MG63 (cell line): ENCODE measurements at places on chromosomes 3 and 15. TPM values are rescaled to one million over a fixed set of nuclear protein-coding genes. Genes with fewer than 3 reads are reported as not detected.

The SEMA3G gene
- not detected in 2 replicates for total RNA-seq

The MYZAP gene
- total RNA-seq, result 0.69 TPM in 1 of 2 replicates, not detected in the other

The HDGFL3 gene
- 24.9 and 42.7 TPM in 2 replicates for total RNA-seq

The KY gene
- 1.1 TPM in 1 of 2 replicates, not detected in the other for total RNA-seq

The RLBP1 gene
- total RNA-seq, result not detected in 2 replicates

The DMXL2 gene
- total RNA-seq, result 6.6 and 16.2 TPM in 2 replicates

The LRRC31 gene
- not detected in 2 replicates for total RNA-seq

The GPR176 gene
- total RNA-seq, result 58.3 and 59.6 TPM in 2 replicates

The PRICKLE2 gene
- total RNA-seq, result 0.40 TPM in 1 of 2 replicates, not detected in the other

The MORC1 gene
- not detected in 2 replicates for total RNA-seq

The ACKR2 gene
- not detected in 2 replicates for total RNA-seq

The SPTSSB gene
- not detected in 2 replicates for total RNA-seq

The DUOXA1 gene
- total RNA-seq, result not detected in 2 replicates

The ADAMTS7 gene
- total RNA-seq, result 3.3 and 10.7 TPM in 2 replicates

The SLC33A1 gene
- total RNA-seq, result 30.2 and 50.1 TPM in 2 replicates

The ONECUT1 gene
- total RNA-seq, result not detected in 2 replicates

The GRAMD1C gene
- total RNA-seq, result 1.8 and 2.5 TPM in 2 replicates

The FOXB1 gene
- not detected in 2 replicates for total RNA-seq

The KNL1 gene
- total RNA-seq, result 16.1 and 1,870 TPM in 2 replicates

The ZNF80 gene
- total RNA-seq, result not detected in 2 replicates

The FSD2 gene
- total RNA-seq, result not detected in 2 replicates

The PRTG gene
- 0.42 and 2.9 TPM in 2 replicates for total RNA-seq

The CCDC54 gene
- total RNA-seq, result not detected in 2 replicates

The C2CD4B gene
- not detected in 2 replicates for total RNA-seq

The CMTM8 gene
- total RNA-seq, result not detected in 2 replicates

The C15orf62 gene
- total RNA-seq, result not detected in 2 replicates

The NANOGP8 gene
- not detected in 2 replicates for total RNA-seq

The NPAP1 gene
- not detected in 2 replicates for total RNA-seq

The MINAR1 gene
- total RNA-seq, result 0.52 and 0.79 TPM in 2 replicates

The SMAD3 gene
- 32.9 and 38.2 TPM in 2 replicates for total RNA-seq

The PHC3 gene
- total RNA-seq, result 9.5 and 11.1 TPM in 2 replicates

The ATP13A4 gene
- total RNA-seq, result not detected in 2 replicates

The SCAANT1 gene
- total RNA-seq, result not detected in 2 replicates

The FGF7 gene
- total RNA-seq, result 7.1 and 9.2 TPM in 2 replicates

The LINGO1 gene
- total RNA-seq, result 0.44 TPM in 1 of 2 replicates, not detected in the other

The TRH gene
- not detected in 2 replicates for total RNA-seq

The ZNF502 gene
- 0.89 and 2.9 TPM in 2 replicates for total RNA-seq

The HIGD2B gene
- total RNA-seq, result not detected in 2 replicates

The CHRNA7 gene
- total RNA-seq, result 0.20 TPM in 1 of 2 replicates, not detected in the other

The DHFR2 gene
- total RNA-seq, result 2.5 and 3.8 TPM in 2 replicates

The CCR1 gene
- not detected in 2 replicates for total RNA-seq

The FBXL22 gene
- not detected in 2 replicates for total RNA-seq

The PARL gene
- 55.7 and 75.9 TPM in 2 replicates for total RNA-seq

The USP50 gene
- total RNA-seq, result not detected in 2 replicates

The GOLGA8M gene
- 1.3 TPM in 1 of 2 replicates, not detected in the other for total RNA-seq

The PARP15 gene
- total RNA-seq, result 0.10 TPM in 1 of 2 replicates, not detected in the other

The KBTBD13 gene
- not detected in 2 replicates for total RNA-seq

The RAB7A gene
- total RNA-seq, result 156 and 165 TPM in 2 replicates

The CTXN2 gene
- not detected in 2 replicates for total RNA-seq

The IL5RA gene
- not detected in 2 replicates for total RNA-seq

The ACAN gene
- total RNA-seq, result 0.05 and 0.16 TPM in 2 replicates

The LYZL4 gene
- not detected in 2 replicates for total RNA-seq
